ENCODE measurements at places on chromosomes 2 and 18.

- DNase-seq = no peak
Observed at GRCh38 chr2:71101656-71102055, 28.4 kb downstream of the MCEE start.

DNA sequence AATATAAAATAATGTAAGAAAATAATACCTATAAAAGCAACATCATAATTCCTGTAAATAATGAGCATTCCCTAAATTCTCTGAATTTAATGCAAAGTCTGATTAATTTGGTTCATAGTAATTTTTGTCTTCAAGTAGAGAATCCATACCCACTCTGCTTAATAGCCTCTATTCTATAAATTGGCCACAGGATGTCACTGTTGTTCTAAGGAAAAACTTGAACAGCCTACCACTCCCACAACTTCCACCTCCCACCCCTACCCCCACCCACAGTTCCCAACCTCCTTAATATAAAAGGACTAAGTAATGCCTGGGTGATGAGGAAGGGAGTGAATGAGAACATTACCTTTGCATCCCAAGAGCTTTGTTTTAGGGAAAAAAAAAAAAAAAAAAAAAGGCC lies 27.2 kb upstream of the BBS5 start:
- peak; percentile 53 for DNase-seq

GRCh38 chr2:205860885-205861284 lies 178.6 kb downstream of the NRP2 start:
- no peak for DNase-seq

DNA sequence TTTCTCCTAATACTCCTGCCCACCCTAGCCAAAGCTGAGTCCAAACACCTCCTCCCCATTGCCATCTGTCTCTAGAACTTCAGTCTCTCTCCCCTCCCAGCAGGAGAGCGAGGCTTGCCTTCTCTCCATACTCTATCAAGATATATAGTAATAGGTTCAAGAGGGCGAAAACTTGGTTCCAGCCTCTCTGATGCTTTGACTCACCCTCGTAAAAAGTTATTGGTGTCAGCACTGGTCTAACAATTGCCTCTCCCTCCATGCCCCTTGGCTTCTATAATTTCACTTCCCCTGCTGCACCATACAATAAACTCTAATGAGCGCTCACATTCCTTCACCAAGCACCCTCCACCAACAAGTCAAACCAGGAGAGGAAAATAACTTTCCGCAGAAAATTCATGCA lies 797.3 kb downstream of the BCL11A start:
- DNase-seq = no peak

GRCh38 chr2:43358410-43359201 lies 132.2 kb upstream of the ZFP36L2 start:
- no peak for DNase-seq

- no peak for DNase-seq
Observed at GRCh38 chr2:183105402-183106134, 18.7 kb upstream of the NUP35 start.

GRCh38 chr2:240858871-240859270 lies 9.8 kb upstream of the AGXT start:
- DNase-seq = no peak

GRCh38 chr2:161030260-161031063 lies 129.8 kb upstream of the TANK start:
- DNase-seq = no peak

DNA sequence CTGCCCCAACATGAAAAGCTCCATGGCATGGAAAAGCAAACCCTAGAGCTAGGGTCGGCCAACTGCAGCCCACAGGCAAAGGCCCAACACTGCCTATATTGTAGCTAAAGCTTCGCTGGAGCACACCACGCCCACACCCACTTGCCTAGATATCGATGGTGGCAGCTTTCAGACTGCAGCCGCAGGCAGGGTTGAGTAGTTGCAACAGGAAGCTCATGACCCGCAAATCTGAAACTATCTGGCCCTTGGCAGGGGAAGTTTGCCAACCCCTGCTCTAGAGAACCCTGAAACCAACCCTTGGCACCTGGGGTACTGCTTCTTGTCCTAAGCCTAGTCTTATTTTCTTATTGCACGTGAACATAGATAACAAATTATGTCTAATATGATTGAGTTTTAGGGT lies 250.0 kb downstream of the SOX11 start:
- no peak for DNase-seq

DNA sequence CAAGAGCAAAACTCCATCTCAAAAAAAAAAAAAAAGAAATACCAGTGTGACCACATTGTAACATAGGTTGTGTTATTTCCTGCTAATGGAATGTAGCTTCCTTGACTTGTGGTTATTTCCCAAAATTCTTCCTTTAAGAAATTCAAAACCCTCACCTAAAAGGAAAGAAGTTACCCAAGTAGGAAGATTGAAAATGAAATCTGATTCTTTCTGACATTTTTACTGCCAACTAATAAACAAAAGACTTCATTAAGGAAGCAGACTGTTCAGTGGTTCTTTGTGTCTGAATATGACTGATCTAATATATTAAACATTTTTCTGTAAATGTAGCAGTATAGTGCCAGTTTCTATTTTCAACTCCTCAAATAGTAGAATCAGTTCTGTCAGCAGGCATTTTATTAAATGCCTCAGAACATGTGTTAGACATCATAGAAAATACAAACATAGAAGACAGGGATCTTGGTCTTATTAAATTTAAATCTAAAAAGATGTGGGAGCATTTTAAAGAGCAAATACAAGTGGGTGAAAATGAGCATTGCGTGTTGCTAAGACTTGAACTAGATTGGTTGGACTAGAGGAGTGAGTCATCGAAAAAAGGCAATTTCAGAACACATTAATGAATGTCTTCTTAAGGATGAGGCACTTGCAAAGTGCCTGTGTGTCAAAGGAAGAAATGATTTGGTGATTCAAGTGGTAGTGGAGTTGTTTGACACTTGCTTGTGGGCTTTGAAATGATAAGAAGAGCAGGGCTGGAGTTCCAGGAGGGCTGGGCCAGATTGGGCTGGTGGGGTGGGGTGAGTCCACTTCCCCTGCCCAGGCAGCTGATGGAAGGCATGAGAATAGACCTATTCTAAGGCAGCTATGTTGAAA lies 53.4 kb downstream of the PKP4 start:
- DNase-seq = no peak

DNA sequence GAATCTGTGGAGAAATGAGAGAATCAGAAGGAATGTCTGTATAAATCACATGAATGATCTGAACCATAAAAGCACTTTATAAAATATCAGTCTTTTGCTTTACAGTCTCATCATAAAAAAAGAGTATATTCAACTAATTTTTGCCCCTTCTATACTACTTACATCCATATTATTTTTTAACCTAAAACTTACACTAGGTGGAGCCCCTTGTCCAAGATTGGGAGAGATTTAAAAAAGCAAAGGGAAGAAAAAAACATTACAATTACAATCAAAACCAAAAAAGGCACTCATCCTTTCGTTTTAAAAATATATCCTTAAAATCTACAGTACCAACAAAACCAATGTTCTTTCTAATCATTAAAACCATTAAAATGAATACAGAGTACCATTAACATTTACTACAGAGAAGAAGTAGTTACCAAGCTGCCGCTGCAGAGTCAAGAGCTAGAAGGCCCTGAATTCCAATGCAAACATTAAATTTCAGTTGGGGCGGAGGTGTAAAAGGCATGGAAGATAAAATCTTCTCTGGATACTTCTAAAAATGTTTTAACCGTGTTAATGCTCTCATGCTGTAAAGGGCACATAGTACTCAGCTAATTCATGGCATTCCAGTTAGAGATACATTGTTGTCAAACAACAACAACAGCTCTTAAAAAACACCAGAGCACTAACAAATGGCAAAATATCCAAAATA lies 56.7 kb upstream of the EPB41L3 start:
- DNase-seq = peak; percentile 8

DNA sequence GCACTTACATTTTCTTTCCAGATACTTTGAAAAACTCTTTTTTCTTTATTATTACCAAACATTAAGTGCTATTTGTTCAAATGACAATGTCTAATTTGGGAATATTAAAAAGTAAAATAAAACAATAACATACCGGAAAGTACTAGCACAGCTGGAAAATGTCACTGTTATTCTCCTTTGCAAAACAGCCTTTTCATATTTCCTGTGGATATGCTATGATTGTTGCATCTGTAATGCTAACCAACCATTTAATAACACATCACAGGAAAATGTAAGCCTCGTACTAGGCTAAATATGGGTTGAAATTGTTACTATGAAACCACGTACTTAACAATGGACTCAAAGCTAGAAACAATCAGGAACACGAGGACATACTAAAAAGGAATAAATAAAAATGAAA lies 298.1 kb downstream of the CBLN2 start:
- DNase-seq = no peak

DNA sequence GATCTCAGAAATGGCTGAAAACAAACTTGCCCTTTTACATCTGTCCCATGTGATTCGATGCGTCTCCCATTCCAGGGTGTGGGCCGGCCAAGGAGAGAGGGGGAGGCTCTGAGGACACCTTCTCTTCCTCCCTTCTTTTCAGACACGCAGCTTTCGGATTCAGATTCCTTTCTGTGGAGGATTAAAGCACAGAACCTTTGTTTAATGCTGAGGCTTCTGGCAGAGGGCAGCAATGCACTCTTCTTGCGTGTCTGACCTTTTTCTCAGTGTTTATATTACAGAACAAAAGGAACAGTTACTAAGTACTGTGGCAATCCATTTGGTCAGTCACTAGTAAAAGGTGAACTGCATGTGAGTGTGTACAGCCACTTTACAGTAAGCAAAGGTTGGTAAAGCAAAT lies 268.9 kb upstream of the CCDC68 start:
- DNase-seq = no peak

DNA sequence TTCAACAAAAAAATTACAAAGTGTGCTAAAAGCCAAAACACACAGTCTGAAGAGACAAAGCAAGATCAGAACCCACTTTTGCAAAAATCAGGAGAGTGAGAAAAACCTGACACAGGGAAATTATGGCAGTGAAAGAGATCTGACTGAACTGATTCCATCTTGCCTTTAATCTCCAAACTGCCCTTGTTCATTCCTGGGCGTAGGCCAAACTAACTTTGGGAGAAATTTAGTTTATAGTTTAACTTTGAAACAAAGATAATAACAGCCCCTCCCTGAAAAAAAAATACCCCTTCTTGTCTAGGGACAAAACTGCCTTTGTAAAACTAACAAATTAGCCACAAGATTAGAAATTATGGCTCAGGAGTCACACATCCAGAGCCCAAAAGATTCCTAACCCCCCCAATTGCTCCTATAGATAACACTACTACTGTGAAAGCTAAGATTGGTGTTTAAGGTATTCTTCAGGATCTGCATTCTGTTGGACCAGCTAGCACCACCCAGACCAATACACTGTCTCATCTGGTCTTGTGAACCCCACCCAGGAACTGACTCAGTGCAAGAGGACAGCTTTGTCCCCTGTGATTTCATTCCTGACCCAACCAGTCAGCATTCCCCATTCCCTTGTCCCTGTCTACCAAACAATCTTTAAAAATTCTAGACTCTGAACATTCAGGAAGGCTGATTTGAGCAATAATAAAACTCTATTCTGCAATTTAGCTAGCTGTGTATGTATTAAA lies 226.1 kb upstream of the SH3BP4 start:
- DNase-seq = no peak

- DNase-seq = no peak
Observed at GRCh38 chr18:63440881-63441280, 18.6 kb upstream of the VPS4B start.

GRCh38 chr2:48265169-48266030 lies 264.6 kb upstream of the STON1 start:
- DNase-seq = no peak

GRCh38 chr2:191806396-191806795 lies 40.5 kb downstream of the CAVIN2 start:
- DNase-seq = no peak

DNA sequence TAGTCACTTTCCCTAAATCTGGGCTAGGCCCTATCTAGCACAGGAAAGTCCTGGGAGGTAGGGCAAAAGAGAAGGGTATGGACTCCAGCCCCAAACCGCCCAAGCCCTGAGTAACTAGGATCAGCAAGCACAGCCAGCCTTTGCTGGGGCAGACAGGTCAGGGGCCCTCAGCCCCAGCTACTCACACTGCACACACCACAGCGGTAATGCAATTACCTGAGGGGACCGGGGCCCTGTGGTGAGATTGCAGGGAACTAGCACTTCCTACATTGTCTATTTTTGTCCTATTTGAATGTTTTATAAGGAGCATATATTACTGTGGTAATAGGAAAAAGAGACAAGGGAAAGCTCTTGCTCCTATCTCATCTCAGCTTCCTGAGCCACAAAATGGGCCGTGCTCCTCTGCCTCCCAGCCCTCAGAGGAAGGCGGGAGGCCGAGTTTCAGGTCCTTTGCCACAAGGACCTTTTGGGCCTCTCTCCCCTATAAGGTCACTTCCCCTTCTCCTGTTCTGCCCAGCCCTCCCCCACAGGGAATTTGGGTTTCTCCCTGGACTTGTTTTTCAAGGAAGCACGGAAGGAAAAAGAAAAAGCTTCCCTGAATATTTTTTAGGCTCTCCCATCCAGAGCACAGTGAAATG lies 20.5 kb downstream of the RAB11FIP5 start:
- no peak for DNase-seq

GRCh38 chr2:46943881-46944798 lies 28.5 kb upstream of the MCFD2 start:
- DNase-seq = no peak

DNA sequence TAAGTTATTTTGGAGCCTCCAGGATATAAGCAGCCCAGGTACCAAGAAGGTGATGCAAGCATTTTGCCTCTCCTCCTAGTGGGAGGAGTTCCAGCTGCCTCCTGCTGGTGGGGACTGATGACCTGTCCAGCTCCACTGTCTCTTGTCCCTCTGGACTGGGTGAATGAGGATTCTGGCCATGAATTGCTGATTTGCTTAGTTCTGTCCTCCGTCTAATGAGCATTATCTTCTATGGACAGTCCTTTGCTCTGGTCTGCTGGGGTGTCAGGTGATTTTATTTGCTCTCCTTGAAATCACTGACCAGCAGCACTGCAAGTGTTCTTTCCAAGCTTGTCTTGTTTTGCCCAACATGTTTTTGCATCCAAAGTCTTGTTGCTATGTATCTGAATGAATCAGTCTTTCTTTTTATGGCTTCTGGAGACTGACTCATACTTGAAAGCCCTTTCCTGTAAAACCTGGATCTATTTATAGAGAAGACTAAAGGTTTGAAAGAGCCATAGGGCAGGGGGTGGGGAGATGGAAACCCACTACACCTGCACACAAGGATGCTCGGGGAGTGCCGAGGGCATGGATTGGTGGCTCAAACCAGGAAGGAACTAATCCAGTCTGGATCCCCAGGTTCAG lies 40.5 kb upstream of the EFHD1 start:
- DNase-seq = no peak

DNA sequence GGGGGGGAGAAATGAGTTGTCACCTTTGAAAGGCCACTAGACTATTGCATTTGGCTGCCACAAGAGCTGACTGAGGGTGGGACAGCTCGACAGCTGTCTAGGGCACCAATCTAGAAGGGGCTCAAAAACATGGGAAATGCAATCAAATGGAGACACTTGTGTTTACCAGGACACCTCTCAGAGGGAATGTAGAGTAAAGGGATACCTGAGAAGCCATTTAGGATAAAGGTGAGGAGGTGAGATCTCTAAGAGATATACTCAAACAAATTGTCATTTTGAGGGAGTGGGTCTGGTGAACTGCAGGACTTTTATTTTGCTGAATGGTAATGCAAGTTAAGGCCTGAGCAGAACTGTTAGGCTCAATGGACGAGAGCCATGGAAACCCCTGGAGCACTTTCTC lies 159.8 kb downstream of the DDX1 start:
- no peak for DNase-seq

Data from NCI-H2029 treated with DMSO at 0.1 percent for 48 hours (cell line).